ENCODE measurements at places on chromosomes 5 and 9.

GRCh38 chr9:18268381-18268780 lies 205.6 kb upstream of the ADAMTSL1 start:
- DNase-seq, result no peak

GRCh38 chr9:83999141-83999918 lies 18.7 kb downstream of the RMI1 start:
- DNase-seq, result no peak

GRCh38 chr5:117701062-117701461 lies 1126.4 kb upstream of the SEMA6A start:
- no peak for DNase-seq

DNA sequence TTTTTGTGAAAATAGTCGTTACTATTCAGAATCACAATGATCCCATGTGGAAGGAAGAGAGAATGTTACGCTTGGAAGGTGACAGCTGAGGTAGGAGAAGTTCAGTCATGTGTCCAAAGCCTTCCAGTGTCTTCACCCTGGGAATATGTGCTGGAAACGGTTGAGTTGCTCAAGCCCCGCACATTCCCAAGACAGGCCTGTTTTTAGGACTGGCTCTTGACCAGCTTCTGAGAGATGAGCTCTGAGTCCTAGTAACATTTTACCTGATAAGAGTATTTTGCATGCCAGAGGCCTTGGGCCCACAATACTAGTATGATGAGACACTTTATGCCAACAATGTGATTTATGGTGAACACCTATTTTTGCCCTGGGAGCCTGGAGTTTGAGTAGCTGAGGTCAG lies 101.7 kb downstream of the LMNB1 start:
- no peak for DNase-seq

DNA sequence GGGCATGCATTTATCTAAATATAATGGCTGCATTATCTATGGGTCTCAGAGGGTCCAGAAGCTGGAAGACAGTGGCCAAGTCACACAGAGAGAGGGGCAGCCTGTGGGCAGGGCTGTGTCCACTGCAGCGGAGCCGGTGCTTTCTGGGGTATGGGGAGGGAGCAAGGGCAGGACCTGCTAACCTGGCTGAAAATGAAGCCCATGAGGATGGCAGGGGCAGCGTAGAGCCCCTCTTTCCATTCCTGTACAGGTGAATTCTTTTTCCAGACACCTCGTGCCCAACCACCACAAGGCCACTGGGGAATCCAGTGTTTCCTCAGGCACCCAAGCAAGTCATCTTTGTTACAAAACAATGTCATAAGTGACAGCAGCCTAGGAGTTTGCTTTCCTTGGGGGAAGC lies 305.9 kb upstream of the IRX4 start:
- DNase-seq, result no peak

- DNase-seq, result peak; percentile 59
These were observed 2.0 kb downstream of the BRD3 start for GRCh38 chr9:134065612-134066419.

- no peak for DNase-seq
These were observed 56.7 kb upstream of the OSMR start for GRCh38 chr5:38789134-38789533.
